GM23338 (cell line): ENCODE measurements at places on chromosomes 16 and 17. TPM values are rescaled to one million over a fixed set of nuclear protein-coding genes. Genes with fewer than 3 reads are reported as not detected.

DPEP3 gene
- total RNA-seq = 7.9 and 18.4 TPM in 2 replicates

CUEDC1 gene
- total RNA-seq = 3.0 and 3.3 TPM in 2 replicates

EIF3CL gene
- 323 and 339 TPM in 2 replicates for total RNA-seq

ACAP1 gene
- 30.7 and 35.8 TPM in 2 replicates for total RNA-seq

PRPSAP2 gene
- total RNA-seq = 54.4 and 55.4 TPM in 2 replicates

MT1B gene
- not detected in 2 replicates for total RNA-seq

QRICH2 gene
- total RNA-seq = 3.7 and 4.0 TPM in 2 replicates

DNAH17 gene
- total RNA-seq = 0.59 and 1.5 TPM in 2 replicates

PRR11 gene
- total RNA-seq = 40.0 and 42.7 TPM in 2 replicates

GNAO1 gene
- total RNA-seq = 20.0 and 24.8 TPM in 2 replicates
